ENCODE measurements at places on chromosomes 4 and X. TPM values are rescaled to one million over a fixed set of nuclear protein-coding genes. Genes with fewer than 3 reads are reported as not detected.

DNA sequence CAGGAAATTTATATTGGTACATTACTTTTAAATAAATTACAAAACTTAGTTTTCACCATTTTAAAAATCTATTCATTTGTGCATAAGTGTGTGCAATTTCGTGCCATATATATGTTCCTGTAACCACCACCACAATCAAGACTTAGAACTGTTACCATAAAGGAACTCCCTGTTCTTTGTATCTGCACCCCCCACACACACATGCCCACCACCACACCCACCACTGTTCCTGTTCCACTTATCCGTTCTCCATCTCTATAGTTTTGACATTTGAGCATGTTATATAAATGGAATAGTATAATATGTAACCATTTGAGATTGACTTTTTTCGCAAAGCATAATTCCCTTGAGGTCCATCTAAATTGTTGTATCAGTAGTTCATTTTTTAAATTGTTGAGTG is 73.7 kb downstream of the TAF1 start:
- DNase-seq, result no peak

DNA sequence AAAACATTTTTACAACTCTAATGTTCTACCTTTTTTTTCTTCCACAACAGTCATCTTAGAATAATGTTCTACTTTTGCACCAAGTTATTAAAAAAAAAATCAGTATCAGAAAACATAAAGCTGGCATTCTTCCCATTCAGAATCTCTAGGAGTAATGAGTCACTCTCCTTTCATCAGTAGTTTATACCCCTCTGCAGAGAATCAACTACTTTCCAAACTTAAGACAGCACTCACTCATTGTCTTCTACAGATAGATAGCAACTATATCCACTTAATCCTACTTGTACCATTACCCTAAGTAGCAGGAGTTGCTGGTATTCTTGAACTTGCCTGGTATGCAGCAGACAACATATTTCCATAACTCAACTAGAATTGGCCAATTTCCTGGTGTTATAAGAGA is 3.2 kb downstream of the TIGD4 start:
- no peak for DNase-seq

MSANTD1 gene
- total RNA-seq, result 0.91 TPM

GRCh38 chr4:43223820-43224219 is 331.3 kb downstream of the GRXCR1 start:
- DNase-seq, result no peak

TCEANC gene
- 5.3 TPM for total RNA-seq

GAGE12F gene
- not detected for total RNA-seq

DNA sequence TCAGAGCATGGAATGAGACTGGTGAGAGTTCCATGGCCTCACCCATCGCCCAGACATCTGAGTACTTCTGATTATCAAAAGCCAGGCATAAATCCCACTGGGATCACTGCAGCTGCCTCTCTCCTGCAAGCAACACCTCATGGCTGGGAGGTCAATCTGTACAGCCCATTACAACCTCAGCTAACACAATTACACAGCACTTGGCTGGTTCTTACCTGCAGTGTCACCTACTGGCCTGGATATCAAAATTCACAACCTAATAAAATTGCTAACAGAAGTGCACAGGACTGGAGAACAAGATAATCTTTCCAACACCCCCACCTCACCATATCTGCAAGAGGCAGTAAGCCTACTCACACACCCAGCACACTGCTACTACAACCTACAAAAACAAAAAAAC is 341.7 kb upstream of the NDST3 start:
- no peak for DNase-seq

DNA sequence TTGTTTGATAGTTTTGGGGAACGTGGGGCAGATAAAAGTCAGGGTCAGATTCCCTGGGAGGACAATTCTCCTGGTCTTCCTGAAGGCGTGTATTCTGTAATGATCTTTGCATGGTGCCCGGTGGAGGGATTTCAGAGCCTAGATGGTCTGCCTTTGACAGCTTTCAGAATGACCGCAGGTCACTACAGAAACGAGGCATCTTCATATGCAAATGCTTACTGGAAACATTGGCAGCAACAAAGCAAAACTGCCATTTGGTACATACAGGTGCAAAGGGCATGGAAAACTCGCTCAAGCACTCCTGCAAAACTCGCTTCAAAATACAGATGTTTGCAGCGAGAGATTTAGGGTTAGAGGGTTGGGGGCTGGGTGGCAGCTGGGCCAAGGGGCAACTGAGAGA is 8.8 kb downstream of the C4orf50 start:
- DNase-seq, result no peak

DNA sequence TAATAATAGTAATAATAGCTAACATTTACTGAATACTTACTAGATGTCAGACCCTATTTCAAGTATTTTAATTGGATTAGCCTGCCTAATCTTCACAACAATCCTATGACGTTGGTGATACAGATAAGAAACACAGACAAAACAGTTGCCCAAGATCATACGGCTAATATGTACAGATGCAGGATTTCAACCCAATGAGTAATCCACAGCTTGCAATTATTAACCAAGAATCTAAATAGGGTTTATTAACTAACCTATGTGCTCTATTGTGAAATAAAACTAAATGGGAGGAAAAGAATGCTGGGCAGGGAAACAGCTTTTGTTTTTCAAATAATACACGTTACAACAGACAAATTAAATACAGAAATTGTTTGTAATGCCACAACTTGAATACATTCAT is 23.4 kb downstream of the FBXO8 start:
- no peak for DNase-seq

- no peak for DNase-seq
These were observed 17.4 kb downstream of the BCAP31 start for GRCh38 chrX:153706799-153707198.

SPACA5 gene
- total RNA-seq, result not detected

- DNase-seq, result no peak
These were observed 326.9 kb downstream of the PCDH19 start for GRCh38 chrX:100083211-100083610.

SOD3 gene
- total RNA-seq, result 193 TPM

MAB21L2 gene
- total RNA-seq, result 0.09 TPM

DGAT2L6 gene
- not detected for total RNA-seq

GRCh38 chr4:168177546-168178149 is 85.3 kb downstream of the ANXA10 start:
- peak; percentile 40 for DNase-seq

FMR1NB gene
- not detected for total RNA-seq

DMD gene
- total RNA-seq, result 17.9 TPM

DNA sequence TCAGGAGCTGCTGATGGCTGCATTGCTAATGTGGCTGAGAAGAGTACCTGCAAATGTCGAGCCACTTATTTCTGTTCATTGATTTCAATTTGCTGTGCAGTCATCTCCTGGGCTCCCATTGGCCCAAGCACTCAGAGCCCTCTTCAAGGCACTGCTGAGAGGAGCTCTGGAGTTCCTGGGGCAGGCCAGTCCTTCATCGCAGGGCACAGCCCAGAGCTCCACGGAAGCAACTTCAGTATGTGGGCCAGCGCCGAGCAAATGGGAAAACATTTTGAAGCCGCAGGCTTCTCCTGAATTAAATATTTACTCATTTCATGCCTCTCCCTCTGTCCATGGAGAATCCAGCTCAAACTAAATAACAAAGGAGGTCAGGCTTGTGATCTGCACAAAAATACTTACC is 383.3 kb downstream of the BCOR start:
- DNase-seq, result no peak

OTUD5 gene
- 56.2 TPM for total RNA-seq

DNA sequence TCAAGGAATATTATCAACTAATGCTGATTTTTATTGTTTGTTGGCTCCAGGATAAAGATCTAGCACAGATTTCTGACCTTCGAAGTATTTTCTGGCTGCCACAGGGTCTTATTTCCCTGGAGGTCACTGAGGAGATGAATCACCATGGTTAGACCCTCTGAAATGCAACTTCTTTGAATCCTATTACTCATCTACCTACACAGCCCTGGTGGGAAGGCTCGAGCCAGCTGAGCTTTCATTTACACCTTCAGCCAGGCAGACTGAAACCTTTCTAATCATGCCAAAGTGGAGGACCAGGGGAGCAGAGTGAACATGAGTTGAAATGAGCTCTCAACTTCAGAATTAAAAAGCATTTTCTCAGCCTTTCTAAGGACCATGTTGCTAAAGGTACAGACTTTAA is 130.5 kb downstream of the SMIM20 start:
- DNase-seq, result no peak

HTT-AS gene
- not detected for total RNA-seq

SPP1 gene
- total RNA-seq, result 5,484 TPM

MAP3K15 gene
- total RNA-seq, result 3.7 TPM

GRCh38 chr4:174373821-174374220 is 90.1 kb downstream of the CEP44 start:
- no peak for DNase-seq

GRCh38 chr4:15182600-15183220 is 180.4 kb downstream of the CPEB2 start:
- DNase-seq, result no peak

ZNF711 gene
- 4.7 TPM for total RNA-seq

DNA sequence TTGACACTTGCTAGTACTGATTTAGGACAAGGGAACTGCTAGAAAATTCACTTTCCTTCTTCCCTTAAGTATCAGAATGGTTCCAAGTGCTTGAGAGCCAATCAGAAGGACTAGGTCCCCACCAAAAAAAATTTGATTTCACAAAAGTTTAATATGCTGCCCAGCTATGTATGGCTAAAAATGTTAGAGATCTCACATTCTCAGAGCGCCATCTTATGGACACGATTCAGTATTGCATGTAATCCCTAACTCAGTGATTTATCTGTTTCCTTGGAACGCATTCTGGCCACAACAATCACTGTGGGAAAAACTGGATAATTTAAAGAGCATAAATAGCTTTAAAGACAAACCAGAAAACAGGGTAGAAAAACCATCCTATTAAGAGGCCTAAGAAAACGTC is 255.1 kb upstream of the GPC4 start:
- no peak for DNase-seq

DNA sequence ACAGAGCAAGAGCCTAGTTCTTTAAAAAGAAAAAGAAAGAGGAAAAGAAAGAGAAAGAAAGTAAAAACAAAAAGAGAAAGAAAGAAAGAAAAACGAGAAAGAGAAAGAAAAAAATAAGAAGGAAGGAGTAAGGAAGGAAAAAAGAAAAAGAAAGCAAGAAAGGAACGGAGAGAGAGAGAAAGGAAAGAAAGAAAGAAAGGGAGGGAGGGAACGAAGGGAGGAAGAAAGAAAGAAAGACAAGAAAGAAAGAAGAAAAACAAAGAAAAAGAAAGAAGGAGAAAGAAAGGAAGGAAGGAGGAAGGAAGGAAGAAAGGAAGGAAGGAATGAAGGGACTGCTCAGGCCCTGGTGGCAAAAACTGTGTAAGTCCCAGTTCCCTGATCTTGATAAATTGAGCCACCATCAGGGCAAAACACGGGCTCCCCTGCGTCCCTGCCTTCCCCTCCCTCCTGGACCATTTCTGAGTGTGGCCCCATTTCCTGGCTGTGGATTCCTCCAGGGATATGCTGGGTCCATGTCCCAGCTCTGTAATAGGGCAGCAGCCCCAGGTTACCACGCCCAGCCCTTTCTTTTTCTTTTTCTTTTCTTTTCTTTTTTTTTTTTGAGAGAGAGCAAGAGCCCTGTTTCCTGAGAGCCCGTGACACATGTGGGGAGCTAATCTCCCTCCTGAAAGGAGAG is 44.8 kb downstream of the SHOX start:
- DNase-seq, result no peak

FABP2 gene
- not detected for total RNA-seq

Data from kidney (tissue), 22 donors.